Left renal pelvis (tissue), 4 donors: ENCODE measurements at places on chromosomes 1 and 21. TPM values are rescaled to one million over a fixed set of nuclear protein-coding genes. Genes with fewer than 3 reads are reported as not detected.

DNA sequence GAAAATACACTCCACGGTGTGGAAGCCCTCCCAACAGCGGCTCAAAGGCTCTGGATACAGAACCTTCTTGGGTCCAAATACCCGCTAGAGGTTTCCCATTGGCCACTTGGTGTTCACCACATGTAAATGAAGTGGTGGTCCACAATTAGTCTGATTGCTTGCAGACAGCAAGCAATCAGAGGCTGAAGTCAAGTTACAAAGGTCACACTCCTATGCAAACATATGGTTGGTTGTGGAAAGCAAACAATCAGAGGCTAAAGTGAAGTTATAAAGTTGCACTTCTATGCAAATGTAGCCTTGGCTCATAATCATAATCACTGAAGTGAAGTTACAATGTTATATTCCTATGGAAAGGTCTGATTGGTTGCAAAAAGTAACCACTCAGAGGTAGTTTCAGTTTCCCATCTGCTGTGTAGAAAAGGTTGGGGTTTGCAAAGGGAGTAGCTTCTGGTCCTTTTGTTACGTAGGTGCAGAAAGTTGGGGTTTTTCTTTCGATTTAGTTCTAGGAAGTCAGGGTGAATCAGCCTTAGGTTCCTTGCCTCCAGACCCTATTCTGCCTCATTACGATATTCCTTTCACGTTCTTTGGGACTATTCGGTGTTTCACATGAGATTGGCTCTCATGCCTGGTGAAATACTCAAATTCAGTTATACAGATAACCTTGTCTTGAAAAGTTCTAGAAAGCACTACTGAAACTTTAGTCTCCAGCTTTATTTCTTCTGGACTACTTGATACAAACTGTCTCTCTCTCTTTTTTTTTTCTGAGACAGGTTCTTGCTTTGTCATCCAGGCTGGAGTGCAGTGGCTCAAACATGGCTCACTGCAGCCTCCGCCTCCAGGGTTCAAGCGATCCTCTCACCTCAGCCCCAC, 36.7 kb upstream of the MTF2 start:
- DNase-seq = no peak

- DNase-seq = no peak
Observed at GRCh38 chr1:224873434-224874369, 55.8 kb upstream of the DNAH14 start.

- DNase-seq = no peak
Observed at GRCh38 chr1:118933051-118933781, 54.9 kb downstream of the TBX15 start.

GRCh38 chr1:77399250-77400086, 117.6 kb downstream of the AK5 start:
- DNase-seq = no peak

Gene NMNAT2
- 3.5 TPM for polyA plus RNA-seq

Gene SLC16A4
- polyA plus RNA-seq = 14.2 TPM

- no peak for DNase-seq
Observed at GRCh38 chr1:235298758-235299157, 29.2 kb downstream of the ARID4B start.

DNA sequence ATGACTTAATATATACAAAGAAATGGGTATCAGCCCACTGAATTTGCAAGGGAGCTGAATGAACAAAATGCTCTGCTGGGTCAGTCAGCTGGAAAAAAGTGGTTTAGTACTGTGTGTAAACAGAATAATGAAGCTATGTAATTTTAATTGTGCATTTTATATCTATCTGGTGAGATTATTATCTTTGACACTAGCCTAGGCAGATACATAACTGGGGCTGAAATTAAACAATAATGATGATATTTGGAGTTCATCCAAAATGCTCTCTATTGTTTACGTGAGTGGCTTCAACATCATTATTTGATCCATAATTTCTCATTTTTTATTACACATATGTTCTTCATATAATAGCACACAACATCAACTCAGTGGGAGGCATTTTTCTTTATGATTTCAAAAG, 208.5 kb upstream of the SNX7 start:
- no peak for DNase-seq

DNA sequence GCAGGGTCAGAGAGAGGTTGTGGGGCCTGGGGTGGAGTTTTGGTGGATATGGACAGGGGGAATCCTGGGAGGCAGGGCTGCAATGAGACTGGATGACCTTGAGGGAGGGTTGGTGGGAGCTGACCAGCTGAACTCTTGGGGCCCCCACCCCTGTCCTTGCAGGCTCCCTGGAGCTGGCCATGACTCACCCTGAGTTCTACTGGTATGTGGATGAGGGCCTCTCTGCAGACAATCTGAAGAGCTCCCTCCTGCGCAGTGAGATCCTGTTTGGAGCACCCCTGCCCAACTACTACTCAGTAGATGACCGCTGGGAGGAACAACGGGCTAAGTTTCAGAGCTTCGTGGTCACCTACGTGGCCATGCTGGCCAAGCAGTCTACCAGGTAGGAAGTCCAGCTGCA, 23.6 kb downstream of the DISP3 start:
- DNase-seq = no peak

Gene PLPPR4
- 1.4 TPM for polyA plus RNA-seq

Gene CRP
- not detected for polyA plus RNA-seq

DNA sequence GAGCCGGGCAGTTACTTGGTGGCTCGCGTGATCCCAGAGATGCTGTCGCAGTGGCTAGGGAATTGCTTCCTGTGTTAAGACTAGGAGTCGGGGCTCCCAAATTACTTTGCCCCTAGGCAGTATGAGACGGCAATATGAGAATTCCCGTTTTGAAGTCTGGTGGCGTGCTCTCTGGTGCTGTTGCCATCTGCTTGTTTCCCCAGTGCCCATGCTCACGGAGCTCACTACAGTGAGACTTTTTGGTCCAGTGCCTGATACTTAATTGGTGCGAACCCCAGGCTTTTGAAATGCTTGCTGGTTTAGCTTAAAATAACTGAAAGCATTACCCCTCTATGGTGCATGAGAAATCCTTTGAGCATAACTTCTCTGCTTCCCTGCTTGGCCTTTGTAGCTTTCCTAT, 22.3 kb downstream of the AGT start:
- DNase-seq = no peak

Gene DIPK1A
- polyA plus RNA-seq = 9.7 TPM

- DNase-seq = no peak
Observed at GRCh38 chr1:59687081-59687480, 127.7 kb upstream of the HOOK1 start.

DNA sequence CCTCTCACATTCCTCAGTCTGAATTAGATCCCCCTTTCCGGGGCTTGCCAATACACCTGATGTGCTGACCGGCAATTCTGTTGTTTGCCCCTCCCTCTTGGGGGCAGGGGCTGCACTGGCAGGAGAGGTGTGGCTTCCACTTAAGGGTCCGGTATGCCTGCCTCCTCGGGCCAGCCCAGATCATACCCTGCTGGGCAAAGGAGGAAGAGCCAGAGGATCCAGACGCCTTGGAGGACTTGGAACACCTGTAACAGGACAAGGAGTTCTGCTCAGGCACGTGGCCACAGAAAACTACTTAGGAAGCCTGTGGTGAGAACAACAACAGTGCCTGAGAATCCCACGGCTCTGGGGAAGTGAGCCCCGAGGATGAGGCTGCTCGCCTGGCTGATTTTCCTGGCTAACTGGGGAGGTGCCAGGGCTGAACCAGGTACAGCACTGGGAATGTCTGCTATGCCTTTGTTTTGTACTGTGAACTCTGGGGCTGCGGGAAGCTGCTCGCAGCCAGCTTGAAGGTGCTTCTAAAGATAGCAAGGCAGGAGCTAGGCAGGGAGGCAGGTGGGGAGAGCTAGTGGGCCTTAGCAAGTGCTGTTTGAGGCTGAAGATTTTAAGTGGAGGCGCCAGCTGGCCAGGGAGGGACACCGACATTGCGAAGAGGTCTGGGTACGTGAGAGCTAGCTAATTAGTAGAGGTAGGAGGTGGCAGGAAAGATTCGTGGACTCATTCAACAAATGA, at the start of gene SMPDL3B:
TSS of gene SMPDL3B (plus strand) at position 183 of the 732 bp plus-strand sequence. CDS start at position 367, 184 bp downstream.
- peak; percentile 31 for DNase-seq

DNA sequence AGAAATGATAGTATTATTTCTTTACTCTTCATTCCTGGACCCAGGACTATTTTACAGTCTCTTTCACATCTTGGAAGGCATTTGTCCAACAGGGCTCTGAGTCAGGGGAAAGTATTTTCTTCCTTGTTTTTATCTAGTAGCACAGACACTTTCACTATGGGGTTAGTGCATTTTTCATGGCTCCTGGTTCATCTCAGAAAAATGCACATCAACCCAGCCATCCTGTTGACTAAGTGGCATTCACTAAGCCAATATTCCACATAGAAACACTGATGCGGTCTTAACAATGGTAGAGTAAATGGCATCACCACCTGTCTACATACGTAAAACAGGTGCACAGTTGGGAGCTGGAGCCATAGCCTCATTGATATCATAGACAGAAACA, 87.4 kb upstream of the C1orf21 start:
- DNase-seq = no peak

- DNase-seq = no peak
Observed at GRCh38 chr1:79899914-79900313, 893.4 kb upstream of the ADGRL4 start.
